HEK293T (cell line): ENCODE measurements at places on chromosomes 3 and 15.

- peak; percentile 9 for DNase-seq
Observed at GRCh38 chr15:39919411-39919747, 687 bp downstream of the GPR176 start.

DNA sequence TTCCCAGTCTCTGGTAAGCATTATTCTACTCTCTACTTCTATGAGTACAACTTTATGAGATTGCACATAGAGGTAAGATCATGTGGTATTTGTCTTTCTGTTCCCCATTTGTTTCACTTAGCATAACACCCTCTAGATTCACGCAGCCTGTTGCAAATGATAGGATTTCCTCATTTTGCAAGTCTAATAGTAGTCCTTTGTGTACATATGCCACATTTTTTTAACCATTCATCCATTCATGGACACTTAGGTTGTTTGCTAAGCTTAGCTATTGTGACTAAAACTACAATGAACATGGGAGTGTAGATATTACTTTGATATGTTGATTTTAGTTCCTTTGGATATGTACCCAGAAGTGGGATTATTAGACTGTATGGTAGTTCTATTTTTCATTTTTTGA is 717.9 kb upstream of the ALCAM start:
- no peak for DNase-seq

GRCh38 chr3:152061296-152061695 is 187.9 kb downstream of the SUCNR1 start:
- no peak for DNase-seq

GRCh38 chr3:29591579-29591978 is 310.7 kb downstream of the RBMS3 start:
- DNase-seq: no peak

- DNase-seq: no peak
Observed at GRCh38 chr3:70861234-70861633, 548.8 kb upstream of the MDFIC2 start.
